ENCODE measurements at places on chromosomes 3 and 15.

- DNase-seq, result no peak
These were observed 15.8 kb upstream of the SAMMSON start for GRCh38 chr3:69983546-69984265.

- peak; percentile 78 for DNase-seq
These were observed 187.6 kb downstream of the NLGN1 start for GRCh38 chr3:173584838-173585831.

DNA sequence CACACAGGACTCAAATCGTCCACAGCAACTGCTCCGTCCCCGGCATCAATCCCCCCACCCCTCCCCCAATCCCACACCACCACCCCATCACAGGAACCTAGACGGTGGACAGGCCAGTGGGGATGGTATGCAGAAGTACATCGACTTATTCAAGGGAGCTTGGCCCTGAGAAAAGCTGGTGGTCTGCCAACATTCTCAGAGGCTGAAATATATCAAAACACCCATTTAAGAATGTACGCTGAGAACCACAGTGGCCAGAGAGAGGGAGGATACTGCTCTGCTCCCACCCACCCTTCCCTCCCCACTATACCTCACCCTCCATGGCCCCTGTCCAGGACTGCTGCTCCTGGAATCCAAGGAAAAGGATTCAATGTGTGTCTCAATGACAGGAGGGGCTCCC is 12.4 kb upstream of the USP3 start:
- DNase-seq, result no peak

DNA sequence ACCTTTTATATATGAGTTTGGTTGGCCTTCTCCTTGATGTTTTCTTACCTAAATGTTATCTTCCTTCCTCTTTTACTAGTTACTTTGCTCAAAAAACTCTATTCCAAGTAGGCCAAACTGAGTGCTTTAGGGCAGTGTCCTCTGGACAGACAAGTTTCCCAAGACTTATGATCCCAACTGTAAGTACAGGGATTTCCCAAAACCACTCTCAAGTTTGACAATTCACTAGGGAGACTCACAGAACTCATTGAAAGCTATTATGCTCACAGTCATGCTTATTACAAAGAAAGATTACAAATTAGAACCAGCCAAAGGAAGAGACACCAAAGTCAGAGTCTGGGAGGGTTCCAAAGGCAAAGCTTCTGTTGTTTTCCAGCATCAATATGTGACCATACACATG is 534.2 kb upstream of the ALCAM start:
- DNase-seq, result no peak

- no peak for DNase-seq
These were observed 146.6 kb downstream of the SERPINI1 start for GRCh38 chr3:167882057-167882667.

GRCh38 chr3:8972639-8973038 is 9.4 kb upstream of the RAD18 start:
- DNase-seq, result no peak

GRCh38 chr3:101151286-101151913 is 158.2 kb upstream of the ABI3BP start:
- no peak for DNase-seq

DNA sequence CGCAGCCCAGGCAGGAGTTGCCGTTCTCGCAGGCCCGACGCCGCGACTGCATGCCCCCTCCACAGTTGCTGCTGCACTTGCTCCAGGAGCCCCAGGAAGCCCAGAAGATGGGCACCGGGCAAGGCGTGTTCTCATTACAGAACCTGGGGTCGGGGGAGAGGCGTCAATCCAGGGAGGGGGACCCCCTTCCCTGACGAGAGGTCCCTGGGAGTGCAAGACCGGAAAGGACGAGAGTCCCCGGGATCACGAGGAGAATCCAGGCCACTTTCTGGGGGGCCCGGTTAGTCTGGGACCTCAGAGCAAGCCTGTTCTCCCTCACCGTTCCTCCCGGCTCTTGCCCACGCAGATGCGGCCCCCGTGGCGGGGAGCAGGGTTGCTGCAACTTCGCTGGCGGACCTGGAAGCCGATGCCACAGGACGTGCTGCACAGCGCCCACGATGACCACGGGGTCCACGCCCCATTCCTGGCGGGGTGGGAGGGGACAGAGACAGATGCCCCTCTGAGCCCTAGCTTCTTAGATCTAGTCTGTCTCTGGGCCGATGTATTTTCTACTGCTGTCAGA is 113.9 kb downstream of the SEMA5B start:
- no peak for DNase-seq

DNA sequence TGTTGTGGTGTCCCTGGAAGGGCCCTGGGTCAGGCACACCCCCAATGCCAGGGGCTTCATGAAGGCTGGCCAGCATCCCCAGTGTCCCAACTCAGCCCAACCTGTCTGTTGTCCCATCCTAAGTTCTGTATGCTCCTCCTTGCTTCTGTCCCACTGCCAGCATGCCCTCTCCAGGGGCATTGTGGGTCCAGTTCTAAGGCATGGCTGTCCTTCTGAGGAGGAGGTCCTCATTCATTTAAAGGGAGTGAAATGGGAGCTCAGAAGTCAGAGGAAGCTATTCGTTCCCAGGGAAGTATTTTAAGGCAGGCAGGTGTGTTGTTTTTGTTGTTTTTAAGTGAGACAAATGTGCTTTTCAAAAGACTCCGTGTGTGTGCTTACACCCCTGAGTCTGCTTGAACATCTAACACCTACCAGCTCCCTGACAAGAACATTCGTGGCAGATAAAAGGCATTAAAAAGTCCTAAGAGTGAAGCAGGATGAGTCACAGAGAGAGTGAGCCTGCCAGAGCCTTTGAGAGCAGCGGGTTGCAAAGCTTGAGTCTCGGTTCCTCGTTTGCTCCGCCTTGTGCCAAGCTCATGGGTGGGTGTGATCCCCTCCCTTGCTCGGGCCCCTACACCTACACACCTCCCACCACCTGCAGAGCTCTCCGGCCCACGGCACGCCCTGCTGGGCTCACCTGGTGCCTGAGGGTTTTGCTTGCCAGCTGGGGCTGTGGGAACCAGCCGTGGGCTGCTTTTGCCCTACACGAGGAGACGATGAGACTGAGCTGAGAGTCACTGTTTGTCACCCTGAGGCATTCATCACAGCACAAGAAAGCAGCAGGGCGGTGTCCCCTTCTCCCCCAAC is 183.4 kb upstream of the TOPAZ1 start:
- DNase-seq, result no peak

DNA sequence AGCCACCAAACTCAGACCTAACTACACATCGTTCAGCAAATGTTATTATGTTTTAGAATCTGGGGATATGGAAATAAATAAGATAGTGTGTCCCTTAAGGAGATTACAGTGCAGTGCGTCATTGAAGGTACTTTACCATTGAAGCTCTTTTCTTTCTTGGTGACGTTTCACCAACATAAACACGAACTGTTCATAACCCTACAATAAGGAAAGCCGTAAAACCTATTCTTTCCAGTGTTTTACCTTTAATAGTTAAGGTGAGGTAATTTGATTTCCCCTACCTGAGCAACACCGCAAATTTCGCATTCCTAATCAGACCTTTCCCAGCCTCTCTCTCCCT is 826 bp downstream of the CCDC66 start:
- DNase-seq, result no peak

DNA sequence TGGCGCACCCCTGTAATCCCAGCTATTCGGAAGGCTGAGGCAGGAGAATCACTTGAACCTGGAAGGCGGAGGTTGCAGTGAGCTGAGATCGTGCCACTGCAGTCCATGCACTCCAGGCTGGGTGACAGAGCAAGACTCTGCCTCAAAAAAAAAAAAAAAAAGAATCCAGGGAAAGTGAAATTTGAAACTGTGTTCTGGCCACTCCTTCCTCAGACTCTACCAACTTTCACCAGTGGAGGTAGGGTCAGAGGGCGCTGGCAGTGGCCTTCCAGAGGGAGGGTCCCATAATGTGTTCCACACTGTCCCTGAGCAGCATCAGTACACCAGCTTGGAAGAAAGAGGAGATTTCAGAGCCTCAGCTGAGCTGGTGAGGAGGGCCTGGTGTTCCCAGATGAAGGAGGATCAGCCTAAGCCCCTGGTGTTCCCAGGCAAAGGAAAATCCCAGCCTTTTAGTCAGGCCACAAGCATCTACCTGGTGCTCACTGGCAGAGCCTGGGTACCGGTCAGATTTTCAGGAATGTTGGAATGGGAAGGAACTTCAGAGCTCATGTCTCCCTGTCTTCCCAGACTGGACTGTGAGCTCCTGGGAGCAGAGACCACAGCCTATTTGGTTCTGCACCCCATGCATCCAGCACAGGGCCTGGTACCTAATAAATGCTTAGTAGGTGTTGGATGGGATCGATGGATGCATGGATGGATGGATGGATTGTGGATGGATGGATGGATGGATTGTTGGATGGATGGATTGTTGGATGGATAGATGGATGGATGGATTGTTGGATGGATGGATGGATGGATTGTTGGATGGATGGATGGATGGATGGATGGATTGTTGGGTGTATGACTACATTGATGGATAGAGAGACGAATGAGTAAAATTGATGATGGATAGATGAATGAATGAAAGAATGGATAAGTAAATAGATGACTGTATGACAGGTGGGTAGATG is 117.9 kb downstream of the CORO2B start:
- no peak for DNase-seq

GRCh38 chr3:125358923-125359322 is 16.2 kb downstream of the ZNF148 start:
- no peak for DNase-seq

- no peak for DNase-seq
These were observed 20.3 kb upstream of the RAB6B start for GRCh38 chr3:133915685-133916658.

GRCh38 chr15:100254691-100255090 is 87.1 kb downstream of the ADAMTS17 start:
- no peak for DNase-seq

GRCh38 chr15:63185206-63185605 is 4.2 kb upstream of the RAB8B start:
- DNase-seq, result no peak

DNA sequence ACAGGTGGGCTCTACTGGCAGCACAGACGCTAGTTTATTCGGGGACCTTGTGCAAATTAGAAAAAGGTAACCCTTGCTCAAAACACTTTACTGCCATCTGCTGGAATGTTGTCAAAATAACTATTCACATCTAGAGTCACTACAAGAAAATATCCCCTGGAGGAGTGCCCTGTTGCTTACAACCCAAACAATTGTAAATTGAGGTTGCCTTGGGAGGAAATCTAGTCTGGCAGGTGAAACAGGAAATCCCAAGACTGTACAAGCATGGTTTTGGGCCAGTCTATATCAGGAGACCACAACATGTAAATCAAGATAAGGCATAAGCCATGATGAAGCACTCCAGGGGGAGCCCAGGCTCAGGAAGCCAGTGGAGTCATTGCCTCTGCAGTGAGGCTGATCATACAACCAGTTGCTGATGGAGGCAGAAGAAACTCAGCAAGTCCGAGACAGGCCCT is 136.8 kb upstream of the ACP3 start:
- DNase-seq, result no peak

GRCh38 chr3:22292681-22293080 is 541.7 kb upstream of the ZNF385D start:
- no peak for DNase-seq

GRCh38 chr15:79837846-79838245 is 59.0 kb downstream of the MTHFS start:
- DNase-seq, result no peak

- DNase-seq, result no peak
These were observed 459.5 kb downstream of the NR2F2 start for GRCh38 chr15:96790004-96790403.

GRCh38 chr3:164452707-164453106 is 625.6 kb downstream of the SI start:
- no peak for DNase-seq

DNA sequence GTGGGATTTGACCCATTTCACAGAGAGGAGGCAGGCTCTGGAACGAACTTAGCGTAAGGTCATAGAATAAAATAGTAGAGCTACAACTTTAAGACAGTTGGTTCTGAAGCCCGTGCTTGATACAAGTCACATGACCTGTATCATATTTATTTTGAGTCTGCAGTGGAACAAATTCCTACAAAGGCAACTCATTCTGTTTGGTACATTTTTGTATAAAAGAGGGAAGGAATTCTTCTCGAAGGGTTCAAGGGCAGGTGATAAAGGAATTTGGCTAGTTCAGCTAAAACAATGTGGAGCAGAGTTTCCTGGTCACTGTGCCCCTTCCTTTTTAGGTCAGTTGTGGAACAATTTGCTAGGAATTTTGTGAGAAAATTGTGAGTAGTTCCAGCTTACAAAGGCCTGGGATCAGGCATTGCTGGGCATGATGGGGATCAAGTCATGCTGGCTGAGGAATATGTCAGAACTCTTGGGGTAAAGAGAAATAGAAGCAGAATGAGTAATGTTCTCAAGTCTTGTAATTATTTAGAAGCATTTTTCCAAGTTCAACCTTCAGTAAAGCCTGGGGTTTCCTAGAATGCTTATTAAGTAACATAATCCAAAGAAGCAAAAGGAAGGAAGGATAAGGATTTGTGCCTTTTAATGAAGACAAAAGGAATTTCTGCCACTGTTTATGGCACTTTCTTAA is 19.1 kb downstream of the USP3 start:
- DNase-seq, result no peak

DNA sequence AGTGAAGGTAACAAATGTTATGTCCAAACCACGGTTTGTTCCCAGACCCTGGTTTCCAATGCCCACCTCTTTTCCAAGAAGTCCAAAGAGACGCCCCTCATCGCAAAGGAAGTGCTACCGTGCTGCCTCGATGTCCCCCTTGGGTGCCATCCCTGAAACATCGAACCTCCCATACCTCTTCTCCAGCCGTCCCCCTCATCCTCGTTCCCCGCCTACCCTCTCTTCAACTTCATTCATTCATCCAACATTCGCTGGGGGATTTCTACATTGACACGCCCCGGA is 467 bp downstream of the TIPIN start:
- DNase-seq, result no peak

- no peak for DNase-seq
These were observed 20.0 kb downstream of the BOC start for GRCh38 chr3:113231391-113231790.

GRCh38 chr15:34613301-34613700 is 29.9 kb upstream of the GOLGA8B start:
- no peak for DNase-seq

DNA sequence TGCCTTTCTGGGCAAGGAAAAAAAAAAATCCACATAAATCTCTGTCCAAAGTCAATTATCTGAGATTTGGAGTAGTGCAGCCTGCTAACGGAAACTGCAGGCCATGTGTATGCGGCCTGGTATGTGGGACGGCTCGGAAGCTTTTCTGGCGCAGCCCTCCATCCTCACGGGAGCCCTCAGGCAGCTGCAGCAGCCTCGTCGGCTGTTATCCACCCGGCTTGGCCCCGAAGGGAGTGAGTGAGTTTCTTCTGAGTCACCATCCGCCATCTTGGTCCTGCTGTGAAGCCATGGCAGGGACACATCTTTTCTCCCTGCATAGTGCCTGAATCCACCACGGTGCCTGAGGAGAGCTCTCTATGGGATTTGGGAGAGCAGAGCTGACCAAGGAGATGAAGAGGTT is 62.8 kb downstream of the POLR2M start:
- DNase-seq, result no peak

- no peak for DNase-seq
These were observed 488.7 kb downstream of the AGBL1 start for GRCh38 chr15:86568378-86568777.

GRCh38 chr3:129597087-129597999 is 9.1 kb downstream of the PLXND1 start:
- DNase-seq, result no peak
